ENCODE measurements at places on chromosomes 5 and 9. TPM values are rescaled to one million over a fixed set of nuclear protein-coding genes. Genes with fewer than 3 reads are reported as not detected.

CERCAM gene
- 47.5 TPM for total RNA-seq

GPR150 gene
- 0.33 TPM for total RNA-seq

GFI1B gene
- not detected for total RNA-seq

WNK2 gene
- 9.1 TPM for total RNA-seq

PKD2L2 gene
- not detected for total RNA-seq

CORO2A gene
- total RNA-seq = 7.2 TPM

OMD gene
- total RNA-seq = 12.8 TPM

WWC1 gene
- 59.6 TPM for total RNA-seq

FOXD4 gene
- total RNA-seq = 0.44 TPM
